Heart right ventricle (tissue), 16 donors: ENCODE measurements at places on chromosomes 2 and 18. TPM values are rescaled to one million over a fixed set of nuclear protein-coding genes. Genes with fewer than 3 reads are reported as not detected.

DNA sequence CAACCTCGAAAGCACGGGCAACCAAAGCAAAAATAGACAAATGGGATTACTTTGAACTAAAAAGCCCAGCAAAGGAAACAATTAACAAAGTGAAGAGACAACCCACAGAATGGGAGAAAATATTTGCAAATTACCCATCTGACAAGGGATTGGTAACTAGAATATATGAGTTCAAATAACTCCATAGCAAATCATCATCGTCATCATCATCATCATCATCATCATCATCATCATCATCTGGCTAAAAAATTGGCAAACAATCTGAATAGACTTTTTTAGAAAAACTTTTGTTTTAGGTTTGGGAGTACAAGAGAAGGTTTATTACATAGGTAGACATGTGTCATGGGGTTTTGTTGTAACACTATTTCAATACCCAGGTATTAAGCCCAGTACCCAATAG lies 1239.3 kb upstream of the FAM98A start:
- no peak overlapping the region for H3K4me3 ChIP-seq
- no peaks in the 10 kb centered on the region for H3K4me1 ChIP-seq
- no peak overlapping the region for H3K27ac ChIP-seq
- H3K27me3 ChIP-seq = no peaks in the 10 kb centered on the region
- H3K36me3 ChIP-seq = no peaks in the 10 kb centered on the region

Gene LINC00305
- not detected for total RNA-seq

Gene IL36A
- not detected for total RNA-seq

DNA sequence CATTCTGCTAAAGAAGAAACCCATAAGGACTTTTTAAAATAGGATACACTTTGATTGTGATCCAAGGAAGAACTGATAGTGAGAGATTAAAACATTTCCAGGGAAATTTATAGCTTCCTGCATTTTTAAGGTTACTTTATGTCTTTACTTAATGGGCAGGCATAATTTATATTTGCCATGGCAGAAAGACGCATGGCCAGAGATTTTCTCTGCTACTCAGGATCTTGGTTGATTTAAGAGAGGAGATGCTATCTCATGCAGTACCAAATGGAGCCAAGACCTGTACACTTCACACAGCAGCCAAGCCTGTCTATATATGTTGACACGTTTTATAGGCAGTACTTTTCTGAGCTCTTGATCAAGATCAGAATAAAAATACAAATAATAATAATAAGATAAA lies 60.9 kb upstream of the NT5C1B start:
- H3K27me3 ChIP-seq = no peaks in the 10 kb centered on the region
- H3K4me3 ChIP-seq = no peak overlapping the region
- H3K36me3 ChIP-seq = no peaks in the 10 kb centered on the region
- H3K27ac ChIP-seq = no peak overlapping the region
- no peak for DNase-seq
- H3K4me1 ChIP-seq = peaks cover 8% of the 10 kb centered on the region

Gene PRADC1
- 69.0 TPM for total RNA-seq

Gene YES1
- 30.5 TPM for total RNA-seq

GRCh38 chr2:174198846-174199564 lies 49.3 kb downstream of the OLA1 start:
- no peaks in the 10 kb centered on the region for H3K27me3 ChIP-seq
- no peaks in the 10 kb centered on the region for H3K4me1 ChIP-seq
- H3K36me3 ChIP-seq = no peaks in the 10 kb centered on the region
- H3K4me3 ChIP-seq = no peak overlapping the region
- no peak overlapping the region for H3K27ac ChIP-seq
- DNase-seq = no peak

- H3K4me3 ChIP-seq = no peak overlapping the region
- H3K27me3 ChIP-seq = no peaks in the 10 kb centered on the region
- no peaks in the 10 kb centered on the region for H3K36me3 ChIP-seq
Measured at GRCh38 chr2:233470011-233470687, 96.4 kb downstream of the USP40 start.
